Effector CD8-positive, alpha-beta T cell (primary cell): ENCODE measurements at places on chromosomes 7 and 10.

DNA sequence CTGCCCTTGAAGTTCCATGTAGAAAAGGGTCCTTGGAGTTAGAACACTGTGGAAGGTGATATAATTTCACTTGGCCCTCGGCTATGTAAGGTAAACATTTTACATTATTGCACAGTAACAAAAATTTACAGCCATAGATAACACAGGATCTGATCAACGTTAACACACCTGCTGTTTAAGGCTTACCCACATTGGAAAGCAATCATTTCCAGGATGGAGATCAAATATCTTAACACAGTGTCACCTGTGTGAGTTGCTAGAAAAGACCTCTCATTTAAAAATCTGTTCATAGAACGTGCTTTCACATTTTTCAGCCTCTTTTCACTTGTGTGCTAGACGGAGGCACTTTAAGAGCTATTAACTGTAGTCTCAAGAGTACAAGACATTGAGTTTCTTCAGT, 1.9 kb downstream of the TMEM229A start:
- DNase-seq, result no peak

GRCh38 chr10:112286837-112287818, 3.9 kb downstream of the TECTB start:
- no peak for DNase-seq

GRCh38 chr10:4434516-4435071, 391.4 kb upstream of the AKR1E2 start:
- DNase-seq, result no peak

DNA sequence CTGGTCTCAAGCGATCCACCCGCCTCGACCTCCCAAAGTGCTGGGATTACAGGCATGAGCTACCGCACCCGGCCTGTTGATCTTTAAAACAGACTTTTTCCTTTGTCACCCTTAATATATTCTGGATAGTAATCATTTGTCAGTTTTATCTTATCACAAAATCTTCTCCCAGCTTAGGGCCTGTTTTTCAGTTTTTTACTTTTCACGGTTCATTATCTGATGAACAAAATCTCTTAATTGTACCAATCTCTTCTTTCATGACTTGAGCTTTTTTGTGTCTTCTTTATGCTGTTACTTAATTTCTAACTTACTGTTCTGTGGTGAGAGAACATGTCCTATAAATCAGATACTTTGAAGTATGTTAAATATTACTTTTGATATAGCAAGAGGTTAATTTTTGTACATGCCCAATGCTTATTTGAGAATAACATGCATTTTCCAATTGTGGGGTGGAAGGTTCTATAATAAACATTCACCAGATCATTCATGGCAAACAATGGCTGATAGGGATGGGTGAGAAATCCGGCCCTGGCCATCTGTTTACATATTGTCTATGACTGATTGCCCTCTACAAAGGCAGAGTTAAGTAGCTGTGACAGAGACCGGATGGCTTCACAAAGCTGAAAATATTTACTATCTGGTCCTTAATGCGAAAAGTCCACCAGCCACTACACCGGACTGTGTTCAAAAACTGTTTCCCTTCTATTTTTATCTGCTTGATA, 5.3 kb downstream of the PAPOLB start:
- DNase-seq, result no peak

DNA sequence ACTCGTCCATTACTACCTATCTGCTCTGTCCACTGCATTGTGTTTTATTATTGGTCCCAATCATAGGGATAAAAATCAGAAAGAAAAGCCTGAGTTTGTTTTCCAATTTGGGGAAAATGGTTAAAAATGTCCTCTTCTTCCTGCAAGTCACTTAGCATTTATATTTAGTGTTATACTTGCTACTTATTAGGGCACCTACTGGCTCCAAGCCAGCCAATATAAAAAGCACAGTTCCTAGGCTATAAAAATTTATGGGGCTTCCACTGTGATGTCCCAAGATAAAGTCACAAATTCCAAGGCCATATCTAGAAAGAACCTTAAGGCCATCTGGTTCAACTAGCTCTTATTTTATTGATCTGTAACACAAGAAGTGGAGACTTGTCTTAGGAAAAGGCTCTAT, 3.2 kb downstream of the SLC35B4 start:
- DNase-seq, result no peak

DNA sequence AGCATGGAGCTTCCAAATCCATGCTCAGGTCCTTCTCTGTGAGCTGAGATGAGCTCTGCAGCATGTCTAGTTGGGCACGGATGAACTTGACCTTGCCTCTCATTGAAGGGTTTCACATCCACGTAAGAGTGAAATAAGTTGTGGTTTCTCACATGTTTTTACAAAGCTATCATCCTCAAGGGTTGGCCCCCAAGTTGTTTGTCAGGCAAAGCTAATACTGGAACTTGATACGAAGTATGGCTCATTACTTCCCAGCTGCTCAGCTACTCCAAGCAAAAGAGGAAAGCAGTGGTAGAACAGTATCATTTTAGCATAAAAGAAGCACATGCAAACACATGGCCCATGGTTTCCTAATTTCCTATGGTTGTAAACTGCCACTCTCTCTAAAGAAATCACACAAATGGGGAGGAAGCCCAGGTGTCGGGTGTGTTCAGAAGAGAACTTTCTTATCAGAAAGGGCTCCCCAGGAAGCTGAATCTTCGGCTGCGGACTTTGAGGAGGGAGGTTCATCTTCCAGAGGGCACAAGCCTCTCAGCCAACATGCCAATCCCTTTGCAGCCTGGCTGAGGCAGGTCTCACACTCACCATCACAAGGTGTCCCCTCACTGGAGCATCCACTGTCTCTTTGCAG, 45.3 kb downstream of the PDLIM1 start:
- no peak for DNase-seq

DNA sequence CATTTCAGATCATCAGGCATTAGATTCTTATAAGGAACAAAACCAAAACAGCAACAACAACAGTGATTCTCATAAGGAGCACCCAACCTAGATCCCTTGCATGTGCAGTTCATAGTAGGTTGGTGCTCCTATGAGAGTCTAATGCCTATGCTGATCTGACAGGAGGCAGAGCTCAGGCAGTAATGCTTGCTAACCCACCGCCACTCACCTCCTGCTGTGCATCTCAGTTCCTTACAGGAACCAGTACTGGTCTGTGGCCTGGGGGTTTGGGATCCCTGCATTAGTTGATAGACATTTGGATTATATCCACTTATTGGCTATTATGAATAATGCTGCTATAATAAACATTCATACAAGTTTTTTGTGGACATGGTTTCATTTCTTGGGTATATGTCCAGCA, 14.0 kb downstream of the MKLN1 start:
- no peak for DNase-seq

DNA sequence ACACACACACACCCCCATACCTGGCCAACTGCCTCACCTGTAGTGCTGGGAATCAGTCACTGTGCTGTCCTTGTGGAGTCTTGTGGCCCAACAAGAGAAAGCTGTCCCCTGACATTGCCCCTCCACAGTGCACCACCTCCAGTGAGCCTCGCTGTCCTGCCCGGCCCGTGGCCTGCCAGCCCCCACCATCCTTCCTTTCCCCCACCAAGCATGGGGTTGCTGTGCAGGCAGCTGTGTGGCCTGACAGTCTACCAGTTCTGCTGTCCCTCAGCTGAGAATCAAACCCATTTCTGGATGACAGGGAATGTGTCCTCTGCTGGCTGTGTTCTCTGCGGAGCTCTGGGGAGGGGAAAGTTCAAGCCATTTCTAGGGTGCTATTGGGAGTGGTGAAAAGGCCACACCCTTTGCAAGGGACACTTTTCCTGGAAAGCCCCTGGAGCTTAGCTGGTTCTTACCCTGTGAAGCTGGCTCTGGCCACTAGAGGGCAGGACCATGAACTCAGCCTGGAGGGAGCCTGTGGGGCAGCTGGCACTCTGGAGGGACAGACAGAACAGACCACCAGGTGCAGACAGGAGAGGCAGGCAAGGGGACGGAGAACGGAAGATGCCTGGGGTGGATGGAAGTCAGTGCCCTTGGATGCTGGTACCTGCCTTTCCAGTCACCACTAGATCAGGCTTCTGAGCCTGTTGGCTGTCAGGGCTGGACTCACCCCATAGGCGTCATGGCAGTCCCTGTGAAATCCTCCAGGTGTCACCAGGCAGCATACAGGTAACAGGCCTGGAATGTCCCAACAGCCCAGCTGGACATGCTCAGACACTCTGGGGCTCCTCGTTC, 10.5 kb upstream of the MTPAP start:
- DNase-seq, result peak; percentile 37

DNA sequence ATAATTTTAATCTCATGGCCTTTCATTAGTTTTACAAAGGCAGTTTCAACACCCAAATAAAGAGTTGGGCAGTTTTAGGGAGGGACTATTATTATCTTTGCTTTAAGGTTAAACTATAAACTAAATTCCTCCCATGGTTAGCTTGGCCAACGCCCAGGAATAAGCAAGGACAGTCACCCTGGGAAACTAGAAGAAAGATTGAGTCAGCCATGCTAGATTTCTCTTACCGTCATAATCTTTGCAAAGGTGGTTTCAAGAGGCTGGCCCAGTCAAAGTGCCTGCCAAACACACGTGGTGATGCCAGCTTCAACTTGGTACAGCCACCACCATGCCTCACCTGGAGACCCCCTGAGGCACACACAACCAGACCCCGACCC, 317.4 kb upstream of the SP8 start:
- no peak for DNase-seq

DNA sequence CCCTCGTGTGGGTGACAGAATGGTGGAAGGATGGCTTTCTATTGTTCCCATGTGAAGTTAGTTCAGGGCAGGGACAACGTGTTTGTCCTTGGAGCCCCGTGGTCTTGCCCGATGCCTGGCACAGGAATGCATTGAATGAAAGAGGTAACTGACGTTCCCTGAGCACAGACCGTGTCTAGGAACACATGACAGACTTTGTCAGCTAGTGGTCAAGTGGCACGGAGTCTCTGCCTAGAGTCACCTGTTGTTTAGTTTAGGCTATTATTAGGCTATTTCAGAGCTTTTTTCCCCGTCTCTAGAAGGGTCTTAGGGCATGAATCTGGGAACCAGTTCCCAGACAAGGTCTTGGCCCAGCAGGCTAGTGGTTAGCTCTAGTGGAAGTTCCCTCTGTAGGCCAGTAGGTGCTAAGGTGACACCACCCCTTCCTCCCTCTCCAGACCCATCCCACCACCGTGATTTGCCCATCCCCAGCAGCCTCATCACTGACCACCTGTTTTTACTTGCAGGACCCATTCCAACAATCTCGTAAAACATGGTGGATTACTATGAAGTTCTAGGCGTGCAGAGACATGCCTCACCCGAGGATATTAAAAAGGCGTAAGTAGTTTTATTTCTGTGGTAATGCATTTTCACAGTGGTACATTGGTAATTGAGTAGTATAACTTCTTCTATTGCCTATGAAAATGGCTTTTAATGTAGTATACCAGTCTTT, 21.4 kb downstream of the DNAJB6 start:
- DNase-seq, result no peak

DNA sequence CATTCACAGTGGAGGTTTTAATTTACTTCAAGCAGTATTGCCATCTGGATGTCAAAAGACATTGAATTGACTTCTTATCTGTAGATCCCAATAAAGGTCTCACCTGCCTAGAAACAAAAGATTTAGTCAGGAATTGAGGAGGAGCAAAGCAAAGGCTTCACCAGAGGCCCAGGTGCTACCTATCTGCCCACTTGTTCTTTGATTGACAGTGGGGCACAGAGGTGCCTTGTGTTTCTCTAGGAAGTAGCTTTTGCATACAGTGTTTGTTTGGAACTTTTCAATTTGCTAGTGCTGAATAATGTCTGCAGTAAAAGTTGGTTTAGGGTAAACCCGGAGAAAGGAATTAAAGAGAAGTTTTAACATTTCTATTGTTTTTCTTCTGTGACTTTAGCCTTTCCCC, 40.4 kb downstream of the AUTS2 start:
- DNase-seq, result no peak

DNA sequence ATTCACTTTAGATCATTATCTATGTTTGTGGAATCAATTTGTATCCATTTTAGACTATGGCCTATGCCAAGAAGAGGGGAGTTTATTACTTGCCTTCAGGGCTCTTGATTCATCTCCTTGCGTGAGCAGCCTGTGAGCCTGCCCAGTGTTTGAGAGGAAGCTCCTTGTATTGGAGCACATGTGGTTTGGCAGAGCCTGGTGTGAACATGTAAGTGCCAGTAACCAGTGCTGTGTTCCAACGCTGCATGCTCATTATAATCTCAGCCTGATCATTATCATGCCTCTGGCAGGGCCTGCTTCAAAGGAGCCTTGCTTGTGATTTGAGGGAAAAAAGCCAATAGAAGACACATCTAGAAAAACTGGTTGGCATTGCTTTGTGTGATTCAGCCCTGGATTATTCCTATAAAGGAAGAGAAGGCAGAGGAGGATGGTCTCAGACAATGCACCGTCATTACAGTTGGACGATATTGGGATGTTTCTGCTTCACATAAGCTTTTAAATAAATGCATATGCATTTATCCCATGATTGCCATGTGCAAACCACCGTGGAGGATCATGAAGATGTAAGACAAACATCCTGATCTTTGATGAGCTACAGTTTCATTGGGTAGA, 203.4 kb upstream of the AHR start:
- no peak for DNase-seq

DNA sequence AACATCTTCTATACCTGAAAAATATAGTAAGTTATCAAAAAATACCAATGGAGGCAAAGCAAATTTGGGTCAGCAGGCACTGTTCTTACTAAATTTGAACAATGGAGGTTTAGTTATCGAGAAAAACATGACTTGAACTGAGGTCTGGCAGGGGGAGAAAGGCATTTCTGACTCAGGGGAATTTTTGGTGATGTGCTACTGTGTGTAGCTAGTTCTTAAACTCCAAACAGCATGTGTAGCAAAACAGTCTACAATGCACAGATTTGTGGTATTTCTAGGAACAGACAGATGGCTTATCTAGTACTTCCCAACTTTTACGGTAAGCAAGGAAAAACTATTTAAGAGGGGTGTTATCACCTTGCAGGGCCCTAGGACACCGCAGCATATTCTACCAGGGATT, 311.6 kb upstream of the LRRN3 start:
- DNase-seq, result no peak

DNA sequence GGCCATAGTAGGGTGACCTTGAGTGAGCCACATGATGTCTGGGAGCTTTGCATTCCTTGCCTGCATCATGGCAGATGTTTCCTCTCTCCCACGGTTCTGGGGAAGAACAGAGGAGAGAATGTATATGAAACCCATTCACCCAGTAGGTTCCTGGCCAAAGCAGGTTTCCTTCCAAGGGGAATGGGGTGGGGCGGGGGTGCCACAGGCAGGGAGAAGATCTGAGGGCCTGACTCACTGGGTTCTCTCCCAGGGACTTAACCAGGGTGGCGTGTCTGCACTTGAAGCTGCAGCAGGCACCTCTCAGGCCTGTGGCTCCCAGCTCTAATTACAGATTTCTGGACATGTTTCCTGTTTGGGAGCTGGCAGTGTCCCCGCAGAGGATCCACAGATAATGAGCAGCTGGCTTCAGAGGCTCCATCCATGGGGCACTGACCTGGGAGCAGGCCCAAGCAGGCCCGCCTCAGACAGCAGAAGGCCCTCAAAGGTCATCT, 50.2 kb upstream of the ZMIZ1 start:
- no peak for DNase-seq
